Occipital lobe (tissue), 3 donors: ENCODE measurements at places on chromosomes 2 and 18.

- DNase-seq = no peak
Observed at GRCh38 chr2:29874745-29875144, 46.6 kb downstream of the ALK start.

GRCh38 chr2:236841389-236841788 is 244.3 kb upstream of the COPS8 start:
- no peak for DNase-seq

DNA sequence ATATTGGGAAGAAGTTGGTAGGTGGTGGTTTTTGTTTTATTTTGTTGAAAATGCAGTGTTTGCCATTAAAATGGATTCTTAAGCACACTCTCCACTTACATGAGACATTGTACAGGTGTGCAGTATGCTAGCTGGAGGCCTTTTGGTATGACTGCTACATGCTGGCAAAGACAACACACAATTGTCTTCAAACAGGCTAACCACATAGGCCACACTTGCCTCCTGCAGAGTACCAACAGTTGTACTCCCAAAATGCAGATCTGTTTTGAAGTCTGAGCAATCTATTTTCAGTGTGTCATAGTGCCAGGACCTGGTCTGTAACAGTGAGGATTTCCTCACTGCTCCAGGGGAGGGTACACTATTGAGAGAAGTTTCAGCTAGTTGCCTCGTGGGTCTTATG is 213.6 kb downstream of the ZRANB3 start:
- no peak for DNase-seq

DNA sequence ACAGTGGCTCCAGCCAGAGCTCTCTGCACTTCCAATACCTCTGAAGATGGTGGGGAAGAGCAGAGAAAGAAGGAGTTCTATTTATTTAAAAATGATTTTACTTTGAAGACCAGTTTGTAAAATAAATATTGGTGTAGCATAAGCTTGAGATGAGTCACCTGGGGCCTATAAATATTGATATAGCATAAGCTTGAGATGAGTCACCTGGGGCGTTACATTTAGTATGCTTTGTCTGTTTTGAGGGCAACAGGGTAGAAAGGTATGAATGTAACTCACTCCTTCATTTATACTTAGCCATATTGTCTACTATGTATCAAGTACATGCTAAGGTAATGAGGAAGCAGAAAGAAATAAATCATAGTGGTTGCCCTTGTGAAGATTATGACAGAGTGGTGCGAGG is 7.7 kb upstream of the SULT1C4 start:
- no peak for DNase-seq

GRCh38 chr2:216606551-216607276 is 26.5 kb upstream of the IGFBP2 start:
- DNase-seq = no peak

- DNase-seq = no peak
Observed at GRCh38 chr2:156339110-156339847, 6.8 kb upstream of the NR4A2 start.

GRCh38 chr2:75553935-75554531 is 6.7 kb downstream of the EVA1A start:
- no peak for DNase-seq

- no peak for DNase-seq
Observed at GRCh38 chr2:35790292-35790691, 565.3 kb upstream of the CRIM1 start.

DNA sequence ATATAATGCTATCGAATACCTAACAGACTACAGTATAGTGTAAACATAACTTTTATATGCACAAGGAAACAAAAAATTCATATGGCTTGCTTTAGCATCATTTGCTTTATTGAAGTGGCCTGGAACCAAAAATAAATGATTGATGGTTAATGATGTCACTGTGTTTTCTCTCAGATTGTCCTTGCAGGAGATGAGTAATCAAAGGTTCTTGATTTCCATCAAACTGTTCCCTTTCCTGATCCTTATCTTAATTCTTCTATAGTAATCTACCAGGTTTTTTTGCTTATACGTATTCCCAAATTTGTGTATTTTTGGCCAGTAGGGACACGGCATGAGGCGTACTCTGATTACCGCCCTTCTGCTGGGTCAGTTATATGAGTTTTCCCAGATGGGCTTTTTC is 104.9 kb upstream of the CXCR4 start:
- no peak for DNase-seq

DNA sequence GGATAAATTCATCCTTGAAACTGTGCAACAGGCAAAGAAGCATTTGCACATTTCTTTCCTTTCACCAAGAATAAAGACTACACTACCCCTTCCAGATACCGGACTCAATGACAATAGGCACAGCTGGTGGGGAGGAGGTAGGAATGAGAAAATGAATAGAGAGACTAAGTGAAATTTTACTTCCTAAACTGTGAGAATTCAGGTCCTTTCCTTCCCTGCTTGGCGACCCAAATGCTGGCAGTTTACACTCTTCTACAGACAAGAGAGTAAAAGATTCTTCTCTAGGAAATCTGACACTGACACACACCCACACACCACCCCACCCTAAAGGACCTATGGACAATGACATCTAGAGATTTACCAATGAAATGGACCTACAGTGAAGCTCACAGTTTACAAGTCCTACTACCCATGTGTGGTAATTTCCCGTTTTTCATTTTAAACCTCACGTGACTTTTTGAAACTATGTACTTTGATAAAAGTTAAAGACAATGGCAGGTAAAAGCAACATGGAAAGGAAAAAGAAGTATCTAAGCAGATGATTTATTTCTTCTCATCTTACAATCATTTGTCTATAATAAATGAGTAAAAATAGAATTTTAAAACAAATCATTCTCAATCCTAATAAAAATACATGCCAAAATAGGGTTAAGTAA is 27.9 kb downstream of the REV1 start:
- no peak for DNase-seq

DNA sequence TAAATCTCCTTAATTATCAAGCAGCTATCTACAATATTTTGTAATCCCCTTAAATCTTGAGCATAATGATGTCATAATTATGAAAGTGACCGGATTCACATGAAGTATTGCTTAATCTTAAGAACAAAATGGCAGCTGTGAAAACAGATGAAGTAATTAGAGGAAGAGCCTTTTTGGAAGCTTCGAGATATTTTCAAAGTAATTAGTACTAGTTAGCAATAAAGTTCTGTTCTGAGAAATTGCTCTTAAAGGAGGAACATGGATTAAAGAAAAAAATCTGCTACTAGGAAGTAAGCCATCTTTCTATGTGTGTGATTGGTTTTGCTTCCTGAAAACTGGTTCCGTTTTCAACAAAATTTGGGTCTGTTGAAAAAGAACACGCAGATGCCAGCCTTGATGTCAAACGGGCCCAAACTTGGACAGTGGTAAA is 18.3 kb downstream of the CLUL1 start:
- DNase-seq = no peak

GRCh38 chr2:127101756-127102477 is 5.0 kb downstream of the BIN1 start:
- DNase-seq = no peak
